ENCODE measurements at places on chromosomes 13 and 19.

DNA sequence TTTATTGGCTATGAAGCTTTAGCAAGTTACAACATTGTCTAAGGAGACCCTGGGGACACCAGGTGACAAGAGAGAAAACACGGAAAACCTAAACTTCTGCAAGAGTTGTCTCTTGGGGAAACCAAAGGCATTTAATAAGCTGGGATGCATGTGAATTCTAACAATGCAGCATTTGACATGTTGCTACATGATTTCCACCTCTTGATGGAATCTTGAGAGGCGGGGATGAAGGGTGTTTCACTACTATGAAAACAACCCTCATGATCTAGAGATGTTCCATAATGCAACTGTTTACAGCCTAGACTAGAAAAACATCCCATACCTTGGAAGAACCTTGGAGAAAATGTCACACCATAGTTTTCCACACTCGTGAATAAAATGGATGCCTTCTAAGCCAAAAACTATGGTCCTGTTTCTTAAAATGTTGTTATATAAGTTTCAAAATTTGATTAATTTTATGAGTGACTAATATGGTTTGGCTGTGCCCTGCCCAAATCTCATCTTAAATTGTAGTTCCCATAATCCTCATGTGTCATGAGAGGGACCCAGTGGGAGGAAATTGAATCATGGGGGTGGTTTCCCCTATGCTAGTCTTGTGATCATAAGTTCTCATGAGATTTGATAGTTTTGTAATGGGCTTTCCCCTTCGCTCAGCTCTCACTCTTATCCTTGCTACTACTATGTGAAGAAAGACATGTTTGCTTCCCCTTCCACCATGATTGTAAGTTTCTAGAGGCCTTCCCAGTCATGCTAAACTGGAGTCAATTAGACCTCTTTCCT is 164.6 kb downstream of the TNFSF13B start:
- DNase-seq: no peak

DNA sequence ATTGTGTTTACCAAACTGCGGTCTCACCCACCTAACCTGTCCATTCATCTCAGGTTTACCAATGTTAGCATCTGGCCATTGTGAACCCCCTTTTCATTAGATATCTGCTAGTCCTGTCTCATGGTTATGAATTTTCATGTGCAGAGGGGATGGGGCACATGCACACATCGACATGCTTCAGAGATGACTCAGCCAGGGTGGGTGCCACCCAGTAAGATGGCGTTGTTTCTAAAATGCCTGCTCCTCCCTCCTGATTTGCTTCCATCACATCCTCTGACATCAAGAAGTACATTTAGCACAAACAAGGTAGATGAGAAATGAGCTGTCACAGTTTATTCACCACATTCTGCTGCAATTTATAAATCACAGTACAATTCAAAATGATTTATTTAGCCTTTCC is 51.3 kb downstream of the GPALPP1 start:
- peak; percentile 14 for DNase-seq

GRCh38 chr13:113182046-113182445 is 23.6 kb downstream of the PROZ start:
- DNase-seq: peak; percentile 73

DNA sequence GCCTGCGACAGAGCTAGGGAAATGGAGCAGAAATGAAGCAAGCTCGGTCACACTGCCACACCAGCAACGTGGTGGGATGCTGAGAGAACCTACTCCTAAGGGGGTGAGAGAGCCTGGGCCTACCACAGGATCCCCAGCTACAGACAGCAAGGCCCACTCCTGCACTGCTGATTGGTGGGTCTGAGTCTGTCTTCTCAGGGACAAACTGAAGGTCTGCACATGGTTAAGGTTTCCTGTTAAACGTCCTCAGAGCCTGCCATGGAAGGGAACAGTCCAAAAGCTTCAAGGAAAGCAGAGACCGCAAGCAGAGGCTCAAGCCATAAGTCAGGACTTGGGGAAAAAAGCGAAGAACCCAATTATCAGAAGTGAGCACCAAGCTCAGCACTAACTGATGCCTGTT is 53.5 kb upstream of the MED4 start:
- DNase-seq: no peak

DNA sequence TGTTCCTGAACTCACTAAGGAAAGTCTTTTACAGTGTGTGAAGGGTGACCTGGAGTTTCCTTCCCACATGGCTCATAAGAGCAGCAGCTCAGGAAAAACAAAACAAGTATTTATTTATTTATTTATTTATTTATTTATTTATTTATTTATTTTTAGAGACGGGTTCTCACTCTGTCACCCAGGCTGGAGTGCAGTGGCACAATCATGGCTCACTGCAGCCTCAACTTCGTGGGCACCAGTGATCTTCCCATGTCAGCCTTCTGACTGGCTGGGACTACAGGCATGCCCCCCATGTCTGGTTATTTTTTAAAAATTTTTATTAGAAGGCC is 10.4 kb downstream of the ARL11 start:
- DNase-seq: no peak

Measured in iris pigment epithelial cell (primary cell).